ENCODE measurements at places on chromosomes 6 and 20.

GRCh38 chr6:98295515-98296175 lies 538.7 kb upstream of the POU3F2 start:
- DNase-seq = no peak

- no peak for DNase-seq
Measured at GRCh38 chr6:160431791-160432404, 83.7 kb downstream of the SLC22A3 start.

DNA sequence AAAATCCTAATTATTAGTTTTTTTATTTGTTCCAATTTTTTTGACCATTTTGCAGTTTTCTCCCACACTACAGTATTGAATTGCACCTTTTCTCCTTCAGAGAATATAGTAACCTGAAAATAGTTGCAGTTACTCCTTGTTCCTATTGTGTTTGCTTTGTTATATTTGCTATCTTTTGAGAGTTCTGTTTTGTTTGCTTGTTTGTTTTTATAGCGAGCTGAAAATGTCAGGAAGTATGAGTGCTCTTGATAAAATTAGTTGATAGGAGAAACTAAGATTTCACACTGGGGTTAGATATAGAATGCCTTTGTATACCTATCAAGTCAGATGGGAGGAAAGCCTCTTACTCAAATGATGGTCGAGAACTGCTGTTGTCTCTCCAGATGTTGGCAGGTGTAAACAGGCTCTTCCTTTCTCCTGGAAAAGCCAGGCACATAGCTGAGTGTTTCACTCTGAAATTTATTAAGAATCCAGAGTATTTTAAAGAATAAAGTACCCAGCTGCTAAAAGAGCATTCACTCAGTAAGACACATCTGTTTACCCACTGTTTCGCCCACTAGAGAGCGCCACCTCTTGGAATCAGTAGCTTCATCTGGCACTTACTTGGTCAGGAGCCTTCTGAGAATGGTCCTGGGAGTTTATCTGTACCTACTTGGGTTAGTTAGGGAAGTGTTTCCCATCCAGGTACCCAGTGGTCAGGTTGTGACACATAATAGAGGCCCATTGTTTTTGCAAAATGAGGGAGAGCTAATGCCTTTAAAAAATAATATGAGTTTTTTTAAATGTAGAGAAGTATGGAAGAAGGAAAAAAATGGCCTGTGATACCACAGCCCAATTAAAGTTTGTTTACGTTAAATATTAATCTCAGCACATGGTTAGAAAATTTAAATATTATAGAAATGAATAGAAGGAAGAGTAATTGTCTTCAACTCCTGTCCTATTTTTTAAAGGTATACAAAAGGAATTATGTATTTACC lies 11.2 kb downstream of the NT5DC1 start:
- DNase-seq = no peak

DNA sequence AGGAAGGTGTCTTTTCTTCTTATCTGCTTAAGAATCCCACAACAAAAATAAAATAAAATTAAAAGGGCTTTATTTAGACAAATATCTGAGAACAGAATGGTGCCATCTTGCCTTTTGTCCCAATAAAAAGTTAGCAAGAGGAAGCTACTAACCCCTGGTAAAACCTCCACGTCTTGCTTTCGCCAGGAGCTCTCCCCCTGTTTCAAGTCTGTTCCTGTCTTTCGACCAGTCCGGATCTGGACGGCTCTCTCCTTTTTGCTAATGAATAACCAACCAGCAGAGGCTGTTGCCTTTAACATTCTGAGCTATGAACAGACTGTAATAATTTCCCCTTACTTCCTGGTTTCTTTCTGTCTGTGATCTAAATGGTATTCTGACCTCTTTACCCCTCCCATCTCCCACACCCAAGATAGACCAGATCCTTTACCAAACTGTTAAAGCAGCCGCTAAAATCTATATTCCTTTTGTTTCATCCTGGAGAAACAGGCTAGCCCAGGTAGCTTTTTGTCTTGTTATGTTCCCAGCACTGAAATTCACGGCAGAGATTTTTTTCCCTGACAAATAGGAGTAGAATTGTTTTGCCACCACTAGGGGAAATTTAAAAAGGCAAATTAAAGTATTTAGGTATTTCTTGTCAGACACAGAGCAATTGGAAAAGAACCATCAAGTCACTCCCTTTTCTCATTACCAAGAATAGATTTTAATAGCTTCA lies at the start of gene FRK:
Gene FRK, minus strand, starts transcription at position 320 of the 712 bp plus-strand sequence. CDS start 580 bp downstream, outside the sequence.
- no peak for DNase-seq

DNA sequence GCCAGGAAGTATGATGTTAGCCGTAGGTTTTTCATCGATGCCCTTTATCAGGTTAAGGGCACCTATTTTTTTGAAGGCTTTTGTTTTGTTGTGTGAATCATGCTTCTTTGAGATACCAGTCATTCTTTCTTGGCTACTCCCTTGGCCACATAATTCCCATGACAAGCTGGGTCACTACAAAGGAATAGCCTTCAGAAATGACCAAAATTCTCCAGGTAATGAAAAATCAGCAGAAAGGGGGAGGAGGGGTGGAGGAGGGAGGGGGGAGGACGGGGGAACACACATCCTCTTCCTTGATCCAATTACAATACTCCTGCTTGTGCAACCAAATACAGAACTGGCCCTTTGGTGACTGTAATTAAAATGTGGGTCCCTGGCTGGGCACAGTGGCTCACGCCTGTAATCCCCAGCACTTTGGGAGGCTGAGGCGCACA lies 21.7 kb upstream of the TGM2 start:
- DNase-seq = no peak

- no peak for DNase-seq
Measured at GRCh38 chr6:150915880-150916265, 50.4 kb downstream of the MTHFD1L start.

DNA sequence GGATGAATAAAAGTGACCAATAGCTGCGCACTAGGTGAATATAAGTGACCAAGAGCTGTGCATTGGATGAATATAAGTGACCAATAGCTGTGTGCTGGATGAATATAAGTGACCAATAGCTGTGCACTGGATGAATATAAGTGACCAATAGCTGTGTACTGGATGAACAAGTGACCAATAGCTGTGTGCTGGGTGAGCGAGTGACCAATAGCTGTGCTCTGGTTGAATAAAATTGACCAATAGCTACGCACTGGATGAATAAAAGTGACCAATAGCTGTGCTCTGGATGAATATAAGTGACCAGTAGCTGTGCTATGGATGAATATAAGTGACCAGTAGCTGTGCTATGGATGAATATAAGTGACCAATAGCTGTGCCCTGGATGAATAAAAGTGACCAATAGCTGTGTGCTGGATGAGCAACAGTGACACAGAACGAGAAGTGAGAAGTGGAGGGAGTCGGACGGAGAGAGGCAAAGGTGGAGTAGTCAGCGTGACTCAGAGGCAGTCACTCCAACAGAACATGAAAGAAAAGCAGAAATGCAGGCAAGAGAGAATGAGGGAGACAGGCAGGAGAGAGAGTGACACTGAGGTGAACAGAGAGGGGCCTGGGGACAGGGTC lies 38.5 kb downstream of the RBM38 start:
- DNase-seq = no peak

DNA sequence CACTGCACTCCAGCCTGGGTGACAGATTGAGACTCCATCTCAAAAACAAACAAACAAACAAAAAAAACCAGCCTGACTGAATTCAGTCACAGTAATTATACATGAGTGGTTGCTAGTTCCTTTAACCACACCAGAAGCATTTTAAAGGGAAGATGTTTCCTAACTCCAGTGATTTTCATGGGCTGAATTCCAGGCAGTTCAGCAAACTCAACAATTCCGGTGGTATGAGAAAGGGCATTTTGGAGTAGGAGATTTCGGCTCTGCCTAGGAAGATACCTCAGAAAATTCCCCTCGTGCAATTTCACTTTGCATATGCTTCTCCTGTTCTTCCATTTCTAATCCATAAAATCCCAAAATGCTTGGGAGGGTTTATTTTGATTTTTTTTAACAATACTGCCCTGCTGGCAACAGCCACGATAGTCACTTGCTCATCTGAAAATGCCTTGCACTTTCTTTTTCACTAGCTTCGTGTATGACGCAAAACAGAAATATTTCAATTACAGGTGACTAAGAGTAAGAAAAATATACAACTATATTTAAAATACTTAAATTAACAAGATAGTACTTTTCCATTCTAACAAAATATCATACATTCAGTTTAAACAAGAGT lies 48.3 kb upstream of the IPCEF1 start:
- no peak for DNase-seq

DNA sequence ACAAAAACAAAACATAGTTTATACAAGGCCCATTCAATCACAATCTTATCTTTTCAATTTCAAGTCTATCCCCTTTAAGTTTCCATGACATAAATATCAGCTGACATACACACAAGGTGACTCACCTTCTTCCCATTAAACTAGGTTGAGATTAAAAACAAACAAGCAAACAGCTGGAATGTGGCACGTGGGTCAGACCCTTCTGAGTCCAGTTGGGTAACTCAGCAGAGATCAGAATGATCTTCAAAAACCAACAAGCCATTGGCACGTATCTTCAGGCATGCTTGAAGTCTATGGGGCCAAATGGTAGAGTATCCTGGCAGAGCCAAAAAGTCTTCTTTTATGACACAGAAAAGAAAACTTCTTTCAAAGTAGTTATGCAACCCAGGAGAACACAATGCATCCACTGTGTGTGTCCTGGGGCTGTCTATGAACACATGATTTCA lies 603.5 kb upstream of the CITED2 start:
- no peak for DNase-seq

- no peak for DNase-seq
Measured at GRCh38 chr6:43035495-43036194, 14.2 kb downstream of the RRP36 start.

DNA sequence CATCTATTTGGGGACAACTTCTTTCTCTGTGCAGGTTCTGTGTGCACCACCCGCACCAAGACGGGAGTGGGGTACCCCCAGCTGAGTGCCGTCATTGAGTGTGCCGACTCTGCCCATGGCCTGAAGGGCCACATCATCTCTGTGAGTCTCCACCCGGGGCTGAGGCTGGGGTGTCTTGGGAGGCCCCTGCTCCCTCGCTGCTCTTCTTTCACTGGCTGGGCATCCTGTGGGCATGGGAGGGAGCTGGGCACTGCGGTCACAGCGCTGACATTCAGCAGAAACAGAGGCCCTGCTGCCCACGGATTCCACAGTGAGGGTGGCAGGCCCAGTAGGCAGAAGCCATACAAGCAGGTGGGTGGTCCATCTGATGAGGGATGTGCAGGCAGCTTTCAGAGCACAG lies 40.4 kb downstream of the GMPR start:
- DNase-seq = no peak

DNA sequence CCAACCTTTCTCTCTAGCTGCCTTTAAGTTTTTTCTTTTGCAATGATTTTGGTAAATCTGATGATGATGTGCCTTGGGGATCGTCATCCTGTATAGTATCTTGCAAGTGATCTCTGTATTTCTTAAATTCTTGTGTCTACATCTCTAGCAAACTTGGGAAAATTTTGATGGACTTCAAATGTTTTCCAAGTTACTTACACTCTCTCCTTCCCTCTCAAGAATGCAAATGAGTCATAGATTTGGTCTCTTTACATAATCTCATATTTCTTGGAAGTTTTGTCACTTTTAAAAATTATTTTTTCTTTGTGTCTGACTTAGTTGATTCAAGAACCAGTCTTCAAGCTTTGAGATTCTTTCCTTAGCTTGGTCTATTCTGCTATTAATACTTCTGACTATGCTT lies 176.4 kb downstream of the TBC1D32 start:
- DNase-seq = no peak
